Activated naive CD8-positive, alpha-beta T cell treated with anti-CD3 and anti-CD28 coated beads, Interleukin-2, amount 10 ng/mL, durations not matched to agents 7 days and 5 days (primary cell): ENCODE measurements at places on chromosomes 3 and 15. TPM values are rescaled to one million over a fixed set of nuclear protein-coding genes. Genes with fewer than 3 reads are reported as not detected.

- DNase-seq = no peak
These were observed 53.4 kb downstream of the SRGAP3 start for GRCh38 chr3:9196020-9196419.

SLC24A5 gene
- total RNA-seq = not detected

DNA sequence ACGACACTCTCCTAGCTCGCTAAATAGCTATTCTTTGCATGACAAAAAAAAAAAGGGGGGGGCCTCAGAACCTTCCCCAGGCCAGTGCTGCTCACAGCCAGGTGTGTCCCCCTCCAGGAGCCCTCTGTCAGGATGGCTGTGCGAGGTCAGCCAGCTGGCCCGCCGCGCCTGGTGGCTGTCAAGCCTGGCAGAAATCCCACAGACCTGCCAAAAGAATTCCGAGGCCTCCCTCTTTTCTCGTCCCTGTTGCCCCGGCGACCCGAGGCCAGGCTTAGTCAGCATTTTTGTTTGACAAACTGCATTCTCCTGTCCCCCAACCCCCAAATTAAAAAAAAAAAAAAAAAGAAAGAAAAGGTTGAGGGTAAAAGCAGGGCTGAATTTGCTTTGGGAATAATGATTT is 61.9 kb downstream of the TM4SF4 start:
- no peak for DNase-seq

- no peak for DNase-seq
These were observed 26.5 kb downstream of the SPINK8 start for GRCh38 chr3:48306860-48307530.
